Memory B cell (primary cell): ENCODE measurements at places on chromosomes 13 and 19.
A peak's percentile ranks its signal among the peaks of the same experiment; 100 is the strongest.

DNA sequence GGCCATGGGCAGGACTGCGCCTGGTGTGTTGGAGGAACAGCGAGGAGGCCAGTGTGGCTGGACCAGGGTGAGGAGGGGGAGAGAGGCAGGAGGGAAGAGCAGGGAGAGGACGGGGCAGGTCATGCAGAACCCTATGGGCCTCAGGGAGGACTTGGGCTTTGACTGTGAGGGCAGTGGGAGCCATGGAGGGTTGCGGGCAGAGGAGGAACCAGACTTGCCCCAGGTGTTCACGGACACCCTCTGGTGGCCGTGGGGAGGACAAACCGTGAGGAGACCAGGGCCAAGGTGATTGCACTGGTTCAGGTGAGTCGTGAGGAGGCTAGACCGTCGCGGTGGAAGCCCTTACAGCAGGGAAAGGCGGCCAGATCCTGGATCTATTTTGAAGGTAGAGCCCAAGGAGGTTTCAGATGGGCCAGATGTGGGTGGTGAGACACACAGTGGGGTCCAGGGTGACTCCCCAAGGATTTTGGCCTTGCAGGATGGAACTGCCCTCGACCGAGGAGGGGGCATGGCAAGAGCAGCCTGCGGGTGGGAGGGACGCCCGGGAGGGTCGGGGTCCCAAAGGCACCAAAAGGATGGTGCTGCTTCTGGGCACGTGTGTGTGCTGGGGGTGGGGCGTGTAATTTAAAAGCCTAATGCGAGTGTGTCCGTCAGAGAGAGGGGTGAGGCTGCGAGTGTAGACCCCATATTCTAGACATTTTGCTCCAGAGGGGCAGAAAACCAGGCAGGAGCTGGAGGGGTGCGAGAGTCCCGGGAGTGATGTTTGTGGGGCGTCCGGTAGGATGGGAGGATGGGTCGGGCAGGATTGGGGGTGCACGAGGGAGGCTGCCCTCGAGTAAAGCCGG is 2.7 kb upstream of the REXO1 start:
- H3K4me1 ChIP-seq: peaks cover 34% of the 10 kb centered on the region
- H3K4me3 ChIP-seq: no peak overlapping the region
- H3K36me3 ChIP-seq: peaks cover 5% of the 10 kb centered on the region
- DNase-seq: no peak
- H3K27ac ChIP-seq: peak overlapping the region; percentile 63

- H3K4me1 ChIP-seq: no peaks in the 10 kb centered on the region
- no peaks in the 10 kb centered on the region for H3K36me3 ChIP-seq
- H3K27ac ChIP-seq: no peak overlapping the region
- H3K27me3 ChIP-seq: no peaks in the 10 kb centered on the region
Measured at GRCh38 chr13:111410232-111411021, 90.0 kb downstream of the TEX29 start.

DNA sequence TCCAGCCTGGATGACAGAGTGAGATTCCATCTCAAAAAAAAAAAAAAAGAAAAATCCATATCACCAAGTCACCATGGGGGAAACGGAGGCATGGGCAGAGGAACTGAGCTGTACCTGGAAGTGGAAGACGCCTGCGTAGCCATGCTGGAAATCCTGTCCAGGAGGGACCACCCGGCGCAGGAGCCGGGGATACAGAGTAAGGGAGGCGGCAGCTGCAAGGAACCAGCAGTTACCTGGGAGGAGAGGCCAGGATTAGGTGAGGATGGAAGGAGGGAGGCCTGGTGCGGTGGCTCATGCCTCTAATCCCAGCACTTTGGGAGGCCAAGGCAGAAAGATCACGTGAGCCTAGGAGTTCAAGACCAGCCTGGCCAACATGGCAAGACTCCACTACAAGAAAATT is 2.0 kb downstream of the CAPN12 start:
- H3K27ac ChIP-seq: no peak overlapping the region
- no peaks in the 10 kb centered on the region for H3K27me3 ChIP-seq
- no peak for DNase-seq
- H3K4me3 ChIP-seq: no peak overlapping the region

GRCh38 chr13:100515410-100515800 is 73.2 kb downstream of the GGACT start:
- H3K4me1 ChIP-seq: no peaks in the 10 kb centered on the region
- no peak overlapping the region for H3K4me3 ChIP-seq

- no peaks in the 10 kb centered on the region for H3K36me3 ChIP-seq
- DNase-seq: no peak
- no peak overlapping the region for H3K4me3 ChIP-seq
Measured at GRCh38 chr19:20318616-20319015, 151.6 kb downstream of the ZNF486 start.

- H3K27ac ChIP-seq: no peak overlapping the region
- no peaks in the 10 kb centered on the region for H3K36me3 ChIP-seq
- no peaks in the 10 kb centered on the region for H3K4me1 ChIP-seq
- no peaks in the 10 kb centered on the region for H3K27me3 ChIP-seq
- H3K4me3 ChIP-seq: no peak overlapping the region
Measured at GRCh38 chr19:11251650-11252314, 10.5 kb downstream of the DOCK6 start.

DNA sequence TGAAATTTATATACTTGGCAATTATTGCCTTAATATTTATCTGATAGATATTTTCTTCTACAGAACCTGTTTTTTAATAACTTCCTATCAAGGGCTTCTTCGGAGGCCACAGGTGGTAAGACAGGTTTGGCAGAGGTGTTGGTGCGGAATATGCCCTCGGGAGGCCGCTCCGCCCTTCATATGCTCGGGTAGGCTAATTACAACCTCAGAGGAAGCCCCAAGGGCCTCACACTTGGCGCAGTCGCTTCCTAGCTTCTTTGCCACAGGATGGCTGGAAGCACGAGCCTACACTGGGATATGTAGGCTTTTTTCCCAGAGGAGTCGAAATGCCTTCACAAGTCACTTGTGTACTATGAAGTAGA is 68.8 kb downstream of the LMO7 start:
- no peaks in the 10 kb centered on the region for H3K27me3 ChIP-seq
- no peaks in the 10 kb centered on the region for H3K4me1 ChIP-seq
- DNase-seq: no peak

GRCh38 chr19:38915329-38916321 is 3.6 kb upstream of the CCER2 start:
- H3K27ac ChIP-seq: no peak overlapping the region
- H3K27me3 ChIP-seq: peaks cover 2% of the 10 kb centered on the region
- H3K4me3 ChIP-seq: no peak overlapping the region
- peaks cover 9% of the 10 kb centered on the region for H3K36me3 ChIP-seq
- H3K4me1 ChIP-seq: no peaks in the 10 kb centered on the region

GRCh38 chr19:13817615-13818371 is 22.6 kb downstream of the ZSWIM4 start:
- peak overlapping the region; percentile 26 for H3K27ac ChIP-seq
- H3K27me3 ChIP-seq: no peaks in the 10 kb centered on the region
- no peak for DNase-seq
- H3K4me3 ChIP-seq: peak overlapping the region; percentile 67
- peaks cover 3% of the 10 kb centered on the region for H3K4me1 ChIP-seq

DNA sequence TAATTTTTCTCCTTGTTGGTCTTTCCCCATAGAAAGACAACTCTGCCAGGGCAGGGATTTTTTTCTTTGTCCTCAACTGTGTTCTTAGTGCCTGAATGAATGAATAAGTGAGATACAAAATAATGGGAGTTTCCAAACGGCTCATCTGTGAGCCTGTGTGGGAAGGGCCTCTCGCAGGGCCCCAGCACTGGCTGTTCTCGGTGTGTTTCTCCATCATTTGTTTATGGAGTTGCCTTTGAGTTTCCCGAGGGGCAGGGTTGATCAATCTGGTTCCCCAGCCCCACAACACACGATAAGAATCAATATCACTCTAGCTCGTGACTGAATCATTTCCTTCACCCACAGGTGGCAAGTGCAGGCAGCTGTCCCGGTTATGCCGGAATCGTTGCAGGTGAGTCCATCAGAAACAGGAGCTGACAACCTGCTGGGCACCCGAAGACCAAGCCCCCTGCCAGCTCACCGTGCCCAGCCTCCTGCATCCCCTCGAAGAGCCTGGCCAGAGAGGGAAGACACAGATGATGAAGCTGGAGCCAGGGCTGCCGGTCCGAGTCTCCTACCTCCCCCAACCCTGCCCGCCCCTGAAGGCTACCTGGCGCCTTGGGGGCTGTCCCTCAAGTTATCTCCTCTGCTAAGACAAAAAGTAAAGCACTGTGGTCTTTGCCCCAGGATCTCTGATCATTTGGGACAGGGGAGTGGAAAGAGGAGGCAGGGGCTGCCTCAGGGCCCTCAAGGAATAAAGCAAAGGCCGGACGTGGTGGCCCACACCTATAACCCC is 14.9 kb downstream of the FXYD5 start:
- H3K4me1 ChIP-seq: peaks cover 26% of the 10 kb centered on the region
- no peaks in the 10 kb centered on the region for H3K27me3 ChIP-seq
- no peak for DNase-seq
- peaks cover 32% of the 10 kb centered on the region for H3K36me3 ChIP-seq

DNA sequence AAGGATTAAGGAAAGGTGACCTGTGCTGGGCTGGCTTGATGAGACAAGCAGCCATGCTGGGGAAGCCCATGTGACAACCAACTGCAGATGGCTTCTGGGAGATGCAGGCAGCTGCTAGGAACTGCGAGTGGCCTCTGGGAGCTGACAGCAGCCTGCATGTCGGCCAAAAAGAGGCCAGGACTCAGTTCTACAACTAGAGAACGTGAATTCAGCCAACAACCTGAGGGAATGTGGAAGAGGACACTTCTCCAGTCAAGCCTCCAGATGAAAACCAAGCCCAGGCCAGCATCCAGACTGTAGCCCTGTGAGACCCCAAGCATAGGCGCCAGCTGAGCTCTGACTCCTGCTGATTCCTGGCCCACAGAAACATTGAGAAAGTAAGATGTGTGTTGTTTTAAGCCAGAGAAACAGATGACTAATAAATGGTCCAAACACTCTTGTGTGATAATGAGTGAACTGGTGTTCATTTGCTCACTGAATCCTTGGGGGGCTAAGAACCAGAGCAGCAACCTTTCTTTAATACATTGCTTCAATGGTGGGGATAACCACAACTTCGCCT is 45.0 kb downstream of the SLC7A1 start:
- no peak overlapping the region for H3K27ac ChIP-seq
- H3K4me3 ChIP-seq: no peak overlapping the region
- H3K4me1 ChIP-seq: peaks cover 5% of the 10 kb centered on the region
- H3K27me3 ChIP-seq: no peaks in the 10 kb centered on the region
- no peak for DNase-seq

DNA sequence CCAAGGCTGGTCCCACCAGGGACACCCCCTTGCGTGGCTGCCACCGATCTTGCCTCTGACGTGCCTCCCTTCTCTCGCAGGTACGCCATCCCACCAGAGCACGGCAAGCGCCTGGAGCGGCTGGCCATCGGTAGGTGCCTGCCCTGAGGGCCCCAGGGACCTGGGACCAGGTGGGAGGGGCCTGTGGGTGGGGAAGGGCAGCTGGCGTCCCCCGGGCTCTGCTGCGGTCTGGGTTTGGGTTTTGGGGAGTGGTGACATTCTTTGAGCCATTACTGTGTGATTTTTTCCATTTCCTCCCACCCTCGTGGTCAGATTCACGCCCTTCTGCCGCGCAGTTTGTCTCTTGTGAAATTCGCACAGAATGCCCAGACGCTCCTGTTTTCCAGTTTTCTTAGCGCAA is 102.0 kb downstream of the KDM4B start:
- peaks cover 28% of the 10 kb centered on the region for H3K4me1 ChIP-seq
- peak overlapping the region; percentile 61 for H3K4me3 ChIP-seq
- no peak for DNase-seq
- no peaks in the 10 kb centered on the region for H3K27me3 ChIP-seq

GRCh38 chr13:105213512-105213911 is 1322.0 kb downstream of the EFNB2 start:
- no peaks in the 10 kb centered on the region for H3K4me1 ChIP-seq
- H3K27me3 ChIP-seq: peaks cover 2% of the 10 kb centered on the region
- no peaks in the 10 kb centered on the region for H3K36me3 ChIP-seq
- H3K27ac ChIP-seq: no peak overlapping the region
- DNase-seq: no peak
- H3K4me3 ChIP-seq: no peak overlapping the region

DNA sequence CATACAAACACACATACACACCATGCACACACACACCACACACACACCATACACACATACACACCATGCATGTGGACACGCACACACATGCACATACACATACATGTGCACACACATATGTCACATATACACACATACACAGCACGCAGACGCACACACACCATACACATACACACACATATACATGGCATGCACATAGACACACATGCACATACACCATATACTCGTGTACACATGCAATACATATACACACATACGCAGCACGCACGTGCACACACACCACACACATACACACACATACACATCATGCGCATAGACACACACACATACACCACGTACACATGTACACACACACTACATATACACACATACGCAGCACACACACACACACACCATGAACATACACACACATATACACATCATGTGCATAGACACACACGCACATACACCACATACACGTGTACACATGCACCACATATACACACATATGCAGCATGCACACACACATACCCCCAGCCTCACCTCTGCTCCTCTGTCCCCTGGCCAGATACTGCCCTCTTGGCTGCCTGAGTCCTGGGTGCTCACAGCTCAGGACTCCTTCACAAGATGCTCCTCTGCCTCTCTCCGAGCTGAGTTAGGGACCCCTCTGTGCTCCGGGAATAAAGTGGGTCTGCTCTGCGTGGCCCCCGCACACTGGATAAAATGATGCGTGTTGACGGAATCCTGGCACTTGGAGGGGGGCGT is 70.9 kb upstream of the ARHGEF7 start:
- no peaks in the 10 kb centered on the region for H3K36me3 ChIP-seq
- no peak overlapping the region for H3K27ac ChIP-seq
- no peak for DNase-seq
- H3K4me1 ChIP-seq: peaks cover 18% of the 10 kb centered on the region
- H3K4me3 ChIP-seq: no peak overlapping the region

GRCh38 chr13:74335370-74335769 is 201.2 kb upstream of the KLF12 start:
- H3K4me3 ChIP-seq: no peak overlapping the region
- H3K4me1 ChIP-seq: no peaks in the 10 kb centered on the region
- no peaks in the 10 kb centered on the region for H3K27me3 ChIP-seq

DNA sequence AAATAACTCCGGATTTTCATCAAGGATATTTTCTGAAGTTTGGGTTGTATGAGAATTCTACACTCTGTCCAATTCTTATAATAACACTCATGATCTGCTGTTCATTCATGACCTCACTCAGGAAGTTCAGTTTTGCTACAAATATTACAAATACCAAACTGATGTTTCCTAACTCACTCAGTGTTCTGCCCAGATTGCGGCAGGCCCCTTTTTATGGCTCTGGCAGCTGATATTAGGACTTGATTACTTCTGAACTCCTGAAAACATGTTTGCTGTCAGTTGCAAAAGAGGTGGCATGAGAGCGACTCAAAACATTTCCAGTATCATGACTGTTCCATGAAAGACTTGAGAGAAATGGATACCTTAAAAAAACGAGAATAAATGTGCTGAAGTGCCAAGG is 188.0 kb downstream of the RGCC start:
- no peak overlapping the region for H3K27ac ChIP-seq
- H3K27me3 ChIP-seq: no peaks in the 10 kb centered on the region
- DNase-seq: no peak
- H3K36me3 ChIP-seq: peaks cover 2% of the 10 kb centered on the region
- no peak overlapping the region for H3K4me3 ChIP-seq

GRCh38 chr19:13398780-13399726 is 107.2 kb downstream of the CACNA1A start:
- H3K4me3 ChIP-seq: no peak overlapping the region
- no peaks in the 10 kb centered on the region for H3K4me1 ChIP-seq
- no peak for DNase-seq
- H3K27me3 ChIP-seq: peaks cover 16% of the 10 kb centered on the region

GRCh38 chr13:110212529-110212928 is 94.4 kb downstream of the COL4A1 start:
- no peak overlapping the region for H3K27ac ChIP-seq
- DNase-seq: no peak
- peaks cover 2% of the 10 kb centered on the region for H3K27me3 ChIP-seq
